ENCODE measurements at places on chromosomes 6 and 20. TPM values are rescaled to one million over a fixed set of nuclear protein-coding genes. Genes with fewer than 3 reads are reported as not detected.

DLK2 gene
- 1.7 TPM for total RNA-seq

- peak overlapping the region; percentile 54 for H3K4me3 ChIP-seq
- H3K4me1 ChIP-seq, result no peaks in the 10 kb centered on the region
- no peak for DNase-seq
- H3K36me3 ChIP-seq, result no peaks in the 10 kb centered on the region
- no peaks in the 10 kb centered on the region for H3K27me3 ChIP-seq
Observed at GRCh38 chr6:91926361-91926760, 1339.5 kb upstream of the MAP3K7 start.

- no peak overlapping the region for H3K27ac ChIP-seq
- no peaks in the 10 kb centered on the region for H3K36me3 ChIP-seq
Observed at GRCh38 chr20:19110881-19111460, 101.5 kb upstream of the SLC24A3 start.

DNA sequence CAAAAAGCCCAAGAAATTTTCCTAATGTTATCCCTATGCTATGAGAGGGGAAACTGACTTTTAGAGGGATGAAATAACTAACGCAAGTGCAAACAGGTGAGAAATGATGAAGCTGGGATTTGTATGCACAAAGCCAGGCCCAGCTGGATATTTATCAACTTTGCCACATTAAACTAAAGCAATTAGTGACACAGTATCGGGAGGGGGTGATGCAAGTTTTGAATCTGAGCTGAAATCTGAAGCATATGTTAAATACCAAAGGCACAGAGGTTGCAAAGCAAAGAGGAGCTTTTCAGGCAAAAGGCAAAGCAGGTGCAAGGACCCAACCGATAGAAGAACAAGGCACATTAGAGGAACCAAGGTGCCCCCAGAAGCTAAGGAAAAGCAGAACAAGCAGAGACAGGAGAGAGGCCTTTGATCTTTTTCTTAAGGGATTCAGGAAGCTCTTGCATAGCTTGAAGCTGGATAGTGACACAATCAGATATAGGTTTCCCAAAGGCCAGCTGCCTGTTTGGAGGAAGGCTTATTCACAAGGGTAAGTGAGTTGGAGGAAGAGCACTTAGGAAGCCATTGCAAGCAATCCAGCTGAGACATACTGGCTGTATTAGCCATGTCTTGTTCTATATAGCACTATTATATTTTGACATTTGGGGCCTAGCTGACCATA, 207.5 kb downstream of the HIVEP2 start:
- H3K27me3 ChIP-seq, result no peaks in the 10 kb centered on the region
- no peaks in the 10 kb centered on the region for H3K4me1 ChIP-seq
- no peak for DNase-seq
- no peak overlapping the region for H3K4me3 ChIP-seq
- H3K27ac ChIP-seq, result no peak overlapping the region

DNA sequence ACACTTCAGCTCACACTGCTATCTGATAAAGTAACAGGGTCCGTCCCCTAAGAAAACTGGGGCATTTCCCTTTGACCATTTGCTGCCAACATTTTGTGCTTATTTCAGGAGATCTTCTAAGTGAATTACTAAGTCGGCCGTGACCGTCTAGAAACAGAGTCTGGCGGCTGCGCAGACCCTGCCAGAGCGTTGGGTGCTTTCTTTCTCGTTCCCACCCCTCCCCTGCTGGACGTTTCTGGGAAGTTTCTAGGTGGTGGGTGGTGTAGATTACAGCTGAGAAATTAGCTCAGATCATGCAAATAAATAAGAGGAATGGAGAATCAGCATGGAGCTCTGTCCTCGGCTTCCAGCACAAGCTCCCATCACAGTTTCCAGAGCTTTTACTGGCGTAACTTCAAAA, 128.1 kb downstream of the MYLK4 start:
- DNase-seq, result no peak
- H3K4me3 ChIP-seq, result no peak overlapping the region
- H3K27ac ChIP-seq, result no peak overlapping the region
- H3K36me3 ChIP-seq, result no peaks in the 10 kb centered on the region
- no peaks in the 10 kb centered on the region for H3K27me3 ChIP-seq

Data from testis (tissue), 5 donors.